ENCODE measurements at places on chromosomes 2 and 18.

DNA sequence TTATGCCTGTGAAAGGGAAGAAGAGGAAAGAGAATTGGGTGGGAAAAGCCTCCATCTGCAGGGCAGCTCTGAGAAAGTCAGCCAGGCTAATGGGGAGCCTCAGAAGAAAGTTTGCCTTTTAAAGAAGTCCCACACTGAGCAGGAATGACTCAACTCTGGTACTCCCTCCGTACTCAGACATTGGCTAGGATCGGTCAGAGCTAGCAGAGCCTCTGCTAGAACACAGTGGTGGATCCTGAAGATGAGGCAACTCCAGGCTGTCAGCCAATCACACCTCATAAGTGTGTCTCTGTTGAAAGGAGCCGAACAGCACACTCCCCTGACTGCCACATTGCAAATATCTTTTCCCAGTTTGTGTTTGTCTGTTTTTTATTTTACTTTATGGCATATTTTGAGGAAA is 96.9 kb downstream of the HNRNPLL start:
- no peak for DNase-seq

DNA sequence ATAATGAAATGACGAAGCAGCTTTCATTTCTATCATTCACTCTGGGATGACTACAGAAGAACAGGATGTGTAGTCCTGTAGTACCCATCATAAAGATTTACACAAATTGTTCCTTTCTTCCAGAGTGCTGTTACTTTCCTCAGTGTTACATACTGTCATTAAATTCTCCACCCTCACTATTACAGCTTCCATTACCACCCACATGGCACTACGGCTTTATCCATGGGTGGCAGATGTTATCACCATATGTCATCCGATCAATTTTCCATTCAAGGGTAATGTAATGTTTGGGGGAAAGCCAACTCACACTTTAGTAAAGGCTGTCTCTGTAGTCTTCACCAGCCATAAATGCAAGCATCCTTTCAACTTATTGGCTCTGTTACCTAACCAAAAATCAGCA is 7.1 kb upstream of the CSRNP3 start:
- no peak for DNase-seq

GRCh38 chr2:121075006-121075551 is 209.9 kb downstream of the TFCP2L1 start:
- no peak for DNase-seq

- no peak for DNase-seq
These were observed 14.6 kb upstream of the MCM6 start for GRCh38 chr2:135890835-135891234.

DNA sequence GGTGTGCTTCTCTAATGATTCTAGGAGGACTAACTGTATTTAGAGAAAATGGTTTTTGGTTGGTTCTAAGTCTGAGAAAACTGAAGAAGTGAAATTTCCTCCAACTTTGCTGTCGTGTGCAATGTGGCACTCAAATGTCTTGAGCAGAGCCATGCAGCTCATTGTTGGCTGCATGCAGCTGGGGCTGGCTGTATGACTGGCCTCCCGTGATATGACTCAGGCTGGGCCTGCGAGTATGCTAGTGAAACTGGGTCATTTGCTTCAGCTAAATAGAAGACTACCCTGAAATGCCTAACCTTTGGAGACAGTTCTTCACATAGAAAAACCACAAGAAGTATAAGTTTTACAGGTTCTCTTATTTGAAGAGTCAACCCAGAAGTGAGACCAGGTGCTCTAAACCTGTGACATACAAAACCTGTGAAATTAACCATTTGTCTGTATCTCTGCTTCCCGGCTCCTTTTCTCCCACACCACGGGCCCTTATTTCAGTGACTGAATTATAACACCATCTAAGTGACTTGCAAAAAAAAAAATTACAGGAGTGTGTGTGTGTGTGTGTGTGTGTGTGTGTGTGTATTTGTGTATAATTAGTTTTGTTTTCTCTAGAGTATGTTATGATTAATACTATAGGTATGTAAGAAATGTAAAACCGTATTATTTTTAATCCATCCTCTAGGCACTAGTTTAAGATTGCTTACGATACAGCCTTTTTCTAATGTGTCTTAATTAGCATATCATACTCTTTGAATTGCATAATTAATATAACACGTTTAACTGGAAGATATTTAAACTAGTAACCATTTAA is 15.9 kb downstream of the POLI start:
- no peak for DNase-seq

- DNase-seq: no peak
These were observed 39.2 kb downstream of the EPAS1 start for GRCh38 chr2:46336283-46336959.

- no peak for DNase-seq
These were observed 98.9 kb downstream of the RTP5 start for GRCh38 chr2:241968417-241968816.

DNA sequence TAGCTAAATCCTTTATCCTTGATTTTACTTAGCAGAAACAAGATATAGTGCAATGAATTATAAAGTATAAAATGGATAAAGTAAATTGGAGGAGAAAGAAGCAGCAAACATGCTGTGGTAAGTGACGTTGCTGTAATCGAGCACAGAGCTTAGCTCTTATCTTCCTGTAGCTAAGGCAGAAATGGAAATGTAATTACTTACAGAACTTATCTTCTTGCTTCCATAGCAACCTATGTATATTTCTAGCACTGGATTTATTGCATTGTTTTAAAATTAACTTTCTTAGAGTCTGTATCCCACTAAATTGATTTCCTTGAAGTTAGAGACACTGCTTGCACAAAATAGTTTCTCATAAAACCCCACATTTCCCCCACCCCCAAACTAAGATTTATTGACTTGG is 130.6 kb upstream of the MC4R start:
- no peak for DNase-seq

GRCh38 chr2:222561151-222561550 is 94.7 kb downstream of the FARSB start:
- no peak for DNase-seq

- no peak for DNase-seq
These were observed 94.4 kb upstream of the SIX2 start for GRCh38 chr2:45103351-45104345.

DNA sequence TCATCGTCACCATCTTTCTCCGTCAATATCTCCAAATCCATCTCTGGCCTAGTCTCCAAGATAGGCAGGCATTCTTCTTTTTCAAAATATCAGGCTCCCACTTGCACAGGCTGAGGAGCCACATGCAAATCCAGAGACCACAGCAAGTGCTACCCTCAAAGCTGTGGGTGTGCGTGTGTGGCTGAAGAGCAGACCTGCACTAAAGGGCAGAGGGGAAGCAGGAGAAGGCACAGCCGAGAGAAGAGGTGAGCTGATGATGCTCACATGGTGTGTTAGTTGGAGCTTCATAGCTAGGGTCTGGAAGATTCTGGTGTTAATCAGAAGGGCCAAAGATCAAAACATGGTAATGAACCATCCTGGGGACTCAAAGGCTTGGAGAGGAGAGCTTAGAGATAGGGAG is 3.8 kb downstream of the SPEG start:
- DNase-seq: no peak

DNA sequence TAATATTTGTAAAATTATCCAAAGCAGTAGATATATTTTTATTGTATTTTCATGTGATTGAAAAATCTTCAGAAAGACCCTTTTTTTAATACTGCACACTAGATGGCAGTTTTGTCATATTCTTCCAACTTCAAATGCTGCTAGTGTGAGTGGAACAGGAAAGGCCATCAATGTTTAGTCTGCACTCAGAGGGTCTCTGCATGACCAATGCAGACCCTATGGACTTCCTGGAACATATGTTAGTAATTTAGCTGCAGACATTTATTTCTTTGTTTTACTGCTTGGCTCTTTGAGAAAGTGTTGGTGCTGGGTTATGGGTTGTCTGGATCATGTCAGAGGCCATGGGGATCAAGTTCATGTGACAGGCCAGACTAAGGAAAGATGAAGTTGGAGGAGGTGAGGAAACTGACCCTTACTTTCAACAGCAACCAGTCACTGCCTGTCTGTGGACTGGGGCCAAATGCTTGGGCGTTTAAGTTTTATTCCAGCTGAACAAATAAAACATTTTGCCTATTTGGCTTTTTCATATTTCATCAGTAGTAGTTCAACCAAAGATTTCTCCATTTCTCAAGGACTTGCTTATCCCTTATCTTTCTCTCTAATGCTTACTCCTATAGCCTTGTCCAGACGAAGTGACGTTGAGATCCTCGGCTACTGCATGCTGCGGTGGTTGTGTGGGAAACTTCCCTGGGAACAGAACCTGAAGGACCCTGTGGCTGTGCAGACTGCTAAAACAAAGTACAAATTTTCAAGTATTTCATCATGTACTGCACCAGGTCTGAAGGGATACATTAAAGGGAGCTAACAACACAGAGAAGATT is 84.8 kb downstream of the VRK2 start:
- no peak for DNase-seq

DNA sequence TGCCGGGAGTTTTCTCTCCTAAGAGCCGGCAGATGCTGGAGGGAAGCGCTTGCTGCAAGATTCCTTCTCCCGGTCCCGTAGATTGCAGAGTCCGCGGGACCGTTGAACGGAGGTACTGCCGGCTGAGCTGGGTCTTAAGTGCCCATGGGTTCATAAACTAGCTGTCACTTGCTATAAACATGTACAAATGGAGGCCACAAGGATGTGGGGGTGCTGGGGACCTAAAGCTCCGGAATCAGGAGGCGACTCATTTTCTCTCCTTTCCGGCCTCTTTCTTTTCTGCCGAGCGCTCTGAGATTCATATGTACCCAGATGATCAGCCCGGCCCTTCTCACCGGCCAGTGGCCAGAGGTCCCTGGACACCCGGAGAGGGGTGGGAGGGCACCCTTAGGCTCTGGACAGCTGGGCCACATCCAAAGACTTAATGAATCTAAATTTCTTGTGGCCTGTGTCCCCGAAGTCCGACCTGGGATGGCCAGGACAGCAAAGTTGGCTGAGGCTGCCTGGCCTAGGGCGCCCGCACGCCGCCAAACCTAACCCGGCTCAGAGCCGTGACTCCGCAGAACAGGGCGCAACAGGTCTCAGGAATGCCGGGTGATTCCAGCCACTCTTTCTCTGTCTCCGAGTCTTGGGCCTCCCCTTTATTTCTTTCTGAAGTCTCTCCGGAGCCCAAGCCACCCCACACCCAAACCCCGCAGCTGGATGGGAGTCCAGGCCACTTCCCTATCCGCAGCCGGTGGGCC is 2.4 kb upstream of the PAX3 start:
- DNase-seq: no peak

GRCh38 chr18:32511147-32511546 is 40.5 kb upstream of the GAREM1 start:
- DNase-seq: no peak

GRCh38 chr2:181984060-181984459 is 1.6 kb upstream of the PPP1R1C start:
- DNase-seq: no peak

DNA sequence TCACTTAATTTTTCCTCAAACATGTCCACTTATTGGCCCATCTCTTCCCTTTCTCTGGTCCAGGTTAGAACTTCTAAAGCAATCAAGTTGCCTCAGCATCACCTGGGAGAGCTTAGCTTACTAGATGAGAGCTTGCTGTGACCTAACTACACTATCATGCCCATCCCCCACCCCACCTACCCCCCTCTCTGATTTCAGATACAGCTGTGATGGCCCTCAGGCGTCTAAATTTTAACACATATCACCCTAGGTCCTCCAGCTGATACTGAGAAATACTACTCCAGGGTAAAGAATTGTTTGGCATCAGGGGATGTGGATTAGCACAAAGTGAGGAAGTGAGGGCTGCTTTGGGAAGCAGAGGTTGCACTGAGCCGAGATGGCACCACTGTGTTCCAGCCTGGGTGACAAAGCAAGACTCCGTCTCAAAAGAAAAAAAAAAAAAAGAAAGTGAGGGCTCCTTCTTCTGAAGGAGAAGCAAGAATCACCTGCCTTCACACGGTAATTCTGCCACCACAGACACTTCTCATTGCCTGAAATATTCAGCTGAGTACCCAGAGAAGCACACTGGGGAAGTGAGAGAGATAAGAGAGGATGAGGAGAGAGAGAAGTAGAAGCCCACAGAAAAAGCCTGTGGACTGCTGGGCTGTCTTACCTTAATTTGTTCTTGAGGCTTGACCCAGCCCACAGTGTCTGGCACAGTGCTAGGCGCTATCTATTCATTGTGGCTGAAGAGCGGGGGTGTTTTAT is 263.4 kb downstream of the ASXL3 start:
- DNase-seq: no peak

GRCh38 chr2:36912695-36913094 is 53.6 kb downstream of the STRN start:
- DNase-seq: no peak

DNA sequence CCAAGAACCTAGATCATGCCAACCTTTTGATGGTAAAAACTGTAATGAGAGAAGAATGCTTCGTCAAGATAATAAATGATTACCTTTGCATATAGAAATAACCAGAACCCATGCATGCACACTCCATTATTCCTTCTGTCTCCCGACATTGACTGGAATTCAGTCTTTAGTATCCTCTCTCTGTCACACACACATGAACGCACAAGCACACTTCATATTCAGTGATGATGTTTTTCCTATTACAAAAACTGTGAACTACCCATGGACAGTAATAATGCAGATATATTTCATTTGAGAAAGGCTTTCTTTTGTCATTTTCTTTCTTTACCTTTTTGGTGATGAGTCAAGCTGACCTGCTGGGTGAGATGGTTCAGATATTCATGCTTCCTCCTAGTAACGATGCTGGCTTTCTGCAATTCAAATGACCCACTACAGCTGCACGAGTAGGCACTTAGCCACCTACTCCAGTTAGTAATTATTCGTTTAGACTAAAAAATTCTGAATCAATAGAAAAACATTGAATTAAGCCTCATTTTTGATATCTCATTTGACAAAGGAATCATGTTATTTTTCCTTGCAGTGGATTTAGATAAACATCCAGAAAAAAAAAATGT is 382.2 kb downstream of the TGIF1 start:
- DNase-seq: no peak

- no peak for DNase-seq
These were observed 203.1 kb downstream of the NCKAP5 start for GRCh38 chr2:133365117-133365516.

- peak; percentile 53 for DNase-seq
These were observed 652 bp downstream of the PPM1B start for GRCh38 chr2:44169155-44169898.

DNA sequence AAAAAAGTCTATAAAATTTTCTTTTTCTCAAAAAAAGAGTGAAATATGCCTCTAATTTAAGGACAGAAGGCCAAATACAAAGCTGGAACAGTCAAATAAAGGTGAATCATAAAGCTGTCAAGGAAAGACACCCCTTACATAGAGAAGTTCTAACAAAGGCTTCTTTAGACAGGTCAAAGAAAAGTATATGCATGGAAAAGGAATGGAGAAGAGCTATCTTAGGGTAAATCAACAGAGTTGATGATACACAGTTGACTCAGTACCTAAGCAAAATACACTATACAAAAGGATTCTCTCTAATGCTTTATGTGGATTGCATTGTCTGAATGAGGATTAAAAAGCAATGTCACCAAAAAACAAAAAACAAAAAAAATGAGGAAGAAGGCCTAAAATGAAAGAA is 214.8 kb downstream of the TXNL1 start:
- DNase-seq: no peak

DNA sequence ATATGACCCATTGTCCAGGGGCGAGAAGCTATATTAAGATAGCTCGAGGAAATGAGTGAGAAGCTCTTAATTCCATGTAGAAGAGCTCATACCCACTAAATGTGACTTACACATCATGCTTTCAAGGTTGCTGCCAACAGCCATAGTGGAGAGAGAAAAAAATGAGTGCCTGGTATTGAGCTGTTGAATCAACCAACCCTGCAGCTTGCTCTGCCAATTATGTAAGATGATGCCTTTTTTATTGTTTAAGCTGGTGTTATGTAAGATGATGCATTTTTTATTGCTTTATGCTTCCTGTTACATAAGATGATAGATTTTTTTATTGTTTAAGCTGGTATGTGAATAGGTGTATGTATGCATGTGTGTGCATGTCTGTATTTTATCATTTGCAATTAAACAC is 228.2 kb downstream of the CCDC178 start:
- no peak for DNase-seq

All from substantia nigra (tissue), 51 donors.